ENCODE measurements at places on chromosomes 1 and 21.

DNA sequence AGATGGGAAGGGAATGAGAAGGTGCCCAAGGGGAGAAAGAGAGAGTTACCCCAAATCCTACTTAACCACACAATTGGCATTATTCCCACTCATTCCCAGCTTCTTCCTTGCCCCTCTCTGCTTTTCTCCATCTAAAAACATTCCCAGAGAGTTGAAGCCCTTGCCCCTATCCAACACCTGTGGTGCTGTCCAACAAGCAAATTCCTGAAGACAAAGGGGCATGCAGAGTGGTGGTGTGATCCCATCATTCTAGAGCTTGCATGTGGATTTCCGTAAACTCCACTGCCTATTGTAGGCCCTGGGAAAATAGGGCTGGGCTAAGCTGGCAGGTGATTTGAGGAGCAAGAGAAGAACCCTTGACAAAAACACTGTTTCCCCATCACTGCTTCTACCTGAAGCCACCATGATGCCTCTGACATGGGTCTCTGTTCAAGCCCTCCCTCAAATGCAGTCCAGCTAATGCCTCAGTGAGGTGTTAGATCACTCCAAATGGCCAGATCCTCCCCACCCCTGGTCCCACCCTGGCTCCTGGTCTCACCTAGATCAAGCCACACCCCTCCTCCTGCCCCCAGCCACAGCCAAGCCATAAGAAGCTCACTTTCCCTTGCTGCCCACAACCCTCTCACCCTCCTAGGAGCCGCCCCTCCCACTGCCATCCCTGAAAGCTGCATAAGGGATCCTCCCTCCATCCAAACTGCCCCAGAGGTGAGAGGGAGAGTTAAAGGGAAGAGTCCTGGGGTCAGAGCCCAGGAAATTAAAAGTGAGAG lies 29.5 kb downstream of the SYT2 start:
- DNase-seq, result no peak

- no peak for DNase-seq
These were observed 128.6 kb downstream of the LHX4 start for GRCh38 chr1:180358649-180359048.

DNA sequence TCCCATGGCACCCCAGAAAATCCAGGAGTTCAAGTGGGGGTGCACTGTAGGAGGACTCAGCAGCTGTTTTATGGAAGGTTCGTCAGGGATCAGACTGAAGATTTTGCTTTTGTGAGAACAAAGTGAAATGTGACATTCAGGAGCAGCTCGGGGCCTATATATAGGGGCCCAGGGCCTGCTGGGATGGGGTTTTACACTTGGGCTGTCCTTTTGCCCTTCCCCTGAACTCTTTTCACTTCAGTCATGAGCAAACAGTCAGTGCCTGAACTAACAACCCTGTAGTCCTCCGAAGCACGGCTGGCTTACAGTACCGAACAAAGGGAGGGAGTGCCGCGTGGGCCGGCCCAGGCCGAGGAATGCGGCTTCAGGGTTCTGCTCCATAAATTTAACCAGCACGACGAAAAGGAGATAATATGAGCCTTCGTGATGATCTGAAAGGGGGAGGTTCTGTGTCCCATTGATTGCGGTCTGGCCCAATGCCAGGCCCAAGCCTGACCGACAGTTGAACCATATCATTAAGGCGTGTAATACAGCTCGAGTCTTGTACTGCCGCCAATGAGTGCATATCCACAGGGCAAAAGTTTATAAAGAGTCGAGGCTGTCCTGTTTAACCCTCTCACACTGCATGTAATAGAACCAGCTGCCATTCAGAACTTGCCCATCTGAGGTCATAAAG lies 139.9 kb downstream of the DHRS3 start:
- DNase-seq, result peak; percentile 84

- no peak for DNase-seq
These were observed 23.9 kb downstream of the RNF2 start for GRCh38 chr1:185069202-185069772.

DNA sequence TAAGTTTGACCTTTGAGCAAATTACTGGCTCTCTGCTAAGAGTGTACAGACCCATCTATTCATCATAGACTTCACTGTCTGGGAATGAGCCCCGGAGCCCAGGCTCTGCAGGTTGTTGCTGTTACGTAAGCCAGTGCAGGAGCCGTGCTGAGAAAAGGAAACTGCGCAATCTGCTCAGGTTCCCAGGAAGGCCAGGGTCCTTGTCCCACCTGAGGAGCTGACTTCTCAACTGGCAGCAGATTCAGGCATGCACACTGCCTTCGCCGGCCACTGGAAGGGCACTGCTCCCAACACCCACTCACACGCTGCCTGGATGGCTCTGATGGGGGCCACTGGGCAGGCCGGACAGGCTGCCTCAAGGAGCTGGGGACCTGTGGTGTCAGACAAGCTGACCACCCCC lies 19.5 kb downstream of the RCAN1 start:
- no peak for DNase-seq

- DNase-seq, result no peak
These were observed 453 bp downstream of the CDKN2C start for GRCh38 chr1:50970509-50970887.

- DNase-seq, result peak; percentile 13
These were observed 129.9 kb downstream of the ZNF281 start for GRCh38 chr1:200279810-200280411.

DNA sequence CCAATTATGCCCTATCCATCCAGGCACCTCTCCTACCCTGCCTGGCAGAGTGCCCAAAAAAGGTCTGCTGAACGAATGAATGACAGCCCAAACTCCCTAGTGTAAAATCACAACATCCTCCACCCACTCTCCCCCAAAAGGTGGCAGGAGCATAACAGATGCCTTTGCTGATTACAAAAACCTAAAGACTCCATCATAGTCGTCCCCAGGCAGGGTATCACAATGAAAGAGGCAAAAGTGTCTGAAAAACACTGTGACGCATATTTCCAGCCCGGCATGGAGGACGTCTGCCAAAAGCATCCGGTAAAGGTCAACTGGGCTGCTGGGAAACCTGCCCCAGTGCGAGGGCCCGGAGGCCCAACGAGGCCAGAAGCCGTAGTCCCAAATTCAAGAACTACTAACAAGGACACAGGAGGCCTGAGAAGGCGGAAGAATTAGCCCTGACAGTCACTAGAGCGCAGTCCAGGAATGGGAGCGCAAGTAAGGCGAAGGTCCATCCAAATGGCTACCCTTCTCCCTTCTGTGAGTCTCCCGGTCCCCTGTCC lies 576 bp downstream of the SMIM12 start:
- DNase-seq, result no peak

DNA sequence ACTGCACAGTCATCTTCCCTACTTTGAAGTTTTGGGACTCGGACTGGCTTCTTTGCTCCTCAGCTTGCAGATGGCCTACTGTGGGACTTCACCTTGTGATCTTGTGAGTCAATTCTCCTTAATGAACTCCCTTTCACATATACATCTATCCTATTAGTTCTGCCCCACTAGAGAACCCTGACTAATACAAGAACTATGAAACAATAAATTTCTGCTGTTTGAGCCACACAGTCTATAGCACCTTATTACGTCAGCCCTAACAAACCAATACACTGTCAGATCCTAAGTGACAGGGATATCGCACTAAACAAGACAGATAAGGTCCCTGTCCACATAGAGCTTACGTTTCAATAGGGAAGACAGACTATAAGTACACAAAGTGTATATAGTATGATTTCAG lies 120.1 kb downstream of the PLPP3 start:
- DNase-seq, result no peak

DNA sequence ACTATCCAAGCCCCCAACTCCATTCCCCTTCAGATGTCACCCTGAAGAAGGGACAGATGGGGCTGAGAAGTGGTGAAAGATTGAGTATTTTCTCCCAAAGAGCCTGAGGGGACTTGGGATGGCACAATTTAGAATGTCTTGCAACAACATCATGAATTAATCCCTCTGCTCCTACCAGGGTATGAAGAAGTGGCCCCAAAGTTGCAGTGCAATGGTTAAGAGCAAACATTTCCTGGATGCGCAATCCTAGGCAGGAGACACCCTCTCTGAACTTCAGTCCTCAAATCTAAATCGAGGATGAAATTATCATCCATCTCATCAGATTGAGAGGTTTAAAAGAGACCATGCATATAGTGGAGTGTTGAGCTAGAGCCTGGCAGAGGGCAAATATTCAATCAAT lies 28.6 kb upstream of the CITED4 start:
- DNase-seq, result no peak

DNA sequence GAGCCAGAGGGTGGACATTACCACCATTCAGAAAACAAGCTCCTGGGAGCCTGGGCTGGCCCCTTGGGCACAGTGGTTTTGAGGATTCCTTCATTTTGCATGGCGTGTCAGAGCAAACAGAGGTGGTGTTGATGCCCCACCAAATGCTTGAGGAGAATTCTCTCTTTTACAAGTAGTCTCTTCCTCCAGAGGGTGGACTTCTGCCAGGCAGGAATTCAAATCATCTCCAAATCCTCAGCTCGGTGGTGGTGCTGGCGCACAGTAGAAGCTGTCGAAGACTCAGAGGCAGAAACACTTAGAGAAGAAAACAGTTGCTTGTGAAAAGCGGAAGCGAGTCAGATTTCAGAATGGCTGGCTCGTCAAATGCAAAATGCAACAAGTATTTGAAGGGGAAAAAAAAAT lies 3.4 kb upstream of the CHI3L1 start:
- no peak for DNase-seq

DNA sequence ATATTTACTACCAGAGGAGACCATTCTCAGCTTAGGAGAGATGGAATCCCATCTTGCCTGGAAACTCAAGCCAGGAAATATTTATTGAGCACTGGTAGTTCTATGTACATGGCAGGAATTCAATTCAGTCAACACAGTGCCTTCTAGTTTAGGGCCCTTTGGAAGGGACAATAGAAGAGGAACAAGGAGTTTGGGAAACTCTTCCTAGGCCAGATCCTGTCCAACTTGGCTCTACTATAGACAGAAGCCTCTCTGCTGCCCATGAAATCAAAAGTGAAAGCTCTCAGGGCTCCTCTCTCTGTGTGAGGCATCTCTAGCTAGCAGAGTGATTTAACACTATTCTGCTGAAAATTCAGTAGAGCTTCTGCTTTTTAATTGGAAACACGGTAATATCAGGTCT lies 244.6 kb upstream of the MAP1LC3C start:
- DNase-seq, result no peak

- DNase-seq, result no peak
These were observed 91.5 kb downstream of the IER5 start for GRCh38 chr1:181179987-181180365.
